ENCODE measurements at places on chromosomes 16 and 17. TPM values are rescaled to one million over a fixed set of nuclear protein-coding genes. Genes with fewer than 3 reads are reported as not detected.

Gene AIPL1
- total RNA-seq: not detected

Gene FBXO47
- total RNA-seq: under 0.01 TPM

Gene PPL
- 3.2 TPM for total RNA-seq

Gene MPDU1
- 69.2 TPM for total RNA-seq

Gene PABPN1L
- total RNA-seq: not detected

Gene DYNLRB2
- 0.54 TPM for total RNA-seq

Gene CA7
- total RNA-seq: not detected

Gene AKTIP
- total RNA-seq: 19.9 TPM

Gene SEZ6L2
- 0.98 TPM for total RNA-seq

Gene STAT5A
- 56.0 TPM for total RNA-seq

Gene NGFR
- total RNA-seq: under 0.01 TPM

Gene CCL1
- not detected for total RNA-seq

Gene NLRC3
- 4.0 TPM for total RNA-seq

Gene RPL38
- 3,386 TPM for total RNA-seq

Gene KRT36
- total RNA-seq: 0.22 TPM

All from dermis lymphatic vessel endothelial cell (primary cell).